ENCODE measurements at places on chromosomes 6 and 20.

DNA sequence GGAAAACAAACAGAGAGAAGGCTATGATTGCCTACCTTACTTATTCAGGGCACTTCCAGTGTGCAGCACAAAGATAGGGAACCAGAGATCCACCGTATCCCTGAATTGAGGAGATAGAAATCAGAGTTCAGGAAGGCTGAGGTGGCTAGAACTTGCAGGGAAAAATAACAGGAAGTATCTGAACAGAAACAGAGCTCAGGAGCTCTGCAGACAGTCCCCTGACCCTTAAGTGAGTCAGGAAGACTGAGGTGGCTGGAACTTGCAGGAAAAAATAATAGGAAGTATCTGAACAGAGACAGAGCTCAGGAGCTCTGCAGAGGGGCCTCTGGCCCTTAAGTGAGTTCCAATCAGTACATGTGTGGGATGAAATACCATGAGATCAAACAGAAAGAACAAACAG, 65.4 kb downstream of the RPRD1B start:
- no peak for DNase-seq

DNA sequence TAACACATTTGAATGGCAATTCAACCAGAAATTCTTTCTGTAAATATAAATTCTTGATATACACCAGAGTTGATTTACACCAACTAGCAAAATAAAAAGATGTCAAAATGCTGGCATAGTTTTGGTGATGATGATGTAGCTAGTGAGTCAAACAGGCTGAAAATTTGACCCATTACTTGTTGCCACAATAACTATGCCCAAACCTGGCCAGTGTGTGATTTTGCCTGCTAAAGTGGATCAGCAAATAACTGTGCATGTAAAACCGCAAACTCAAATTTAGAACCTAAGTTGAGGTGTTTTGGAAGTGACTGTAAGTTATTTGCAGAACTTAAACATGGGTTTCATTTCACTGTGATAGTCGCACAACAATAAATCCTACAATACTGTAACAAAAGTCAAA, 125.9 kb downstream of the KIF6 start:
- no peak for DNase-seq

GRCh38 chr6:163751032-163751525, 336.6 kb downstream of the QKI start:
- peak; percentile 2 for DNase-seq

GRCh38 chr20:59813948-59814839, 119.2 kb downstream of the SYCP2 start:
- no peak for DNase-seq

Measured in activated CD4-positive, alpha-beta T cell treated with anti-CD3 and anti-CD28 coated beads for 48 hours (primary cell).